ENCODE measurements at places on chromosomes 5 and 9.

DNA sequence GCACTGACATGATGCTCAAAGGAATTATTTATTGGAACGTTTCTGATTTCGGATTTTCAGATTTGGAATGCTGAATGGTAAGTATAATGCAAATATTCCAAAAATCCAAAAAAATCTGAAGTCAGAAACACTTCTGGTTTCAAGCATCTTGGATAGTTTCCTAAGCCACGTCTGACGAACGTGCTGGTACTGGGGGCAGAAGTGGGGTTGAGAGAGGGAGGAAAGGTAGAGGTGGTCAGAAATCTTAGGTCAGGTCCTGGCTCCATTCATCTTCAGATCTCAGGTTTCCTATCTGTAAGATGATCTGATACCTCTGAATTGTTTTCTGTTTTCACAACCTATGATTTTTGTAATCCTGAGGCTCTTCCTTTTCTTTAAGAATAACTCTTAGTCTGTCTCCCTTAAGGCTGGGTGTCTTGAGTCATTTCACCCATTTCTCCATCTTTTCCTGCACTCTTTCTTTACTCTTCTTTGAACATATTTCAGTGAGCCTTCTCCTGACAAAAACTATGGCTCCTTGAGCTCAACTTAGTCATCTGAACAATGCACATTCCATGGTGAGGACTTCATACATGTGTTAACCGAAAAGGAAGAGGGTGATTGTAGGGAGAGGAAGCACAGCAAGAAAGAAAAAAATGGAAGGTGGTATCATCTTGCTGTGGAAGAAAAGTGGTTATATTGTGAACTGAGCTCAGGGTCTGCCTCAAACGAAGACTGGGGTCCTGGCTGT is 3.3 kb downstream of the SGCD start:
- DNase-seq = no peak

DNA sequence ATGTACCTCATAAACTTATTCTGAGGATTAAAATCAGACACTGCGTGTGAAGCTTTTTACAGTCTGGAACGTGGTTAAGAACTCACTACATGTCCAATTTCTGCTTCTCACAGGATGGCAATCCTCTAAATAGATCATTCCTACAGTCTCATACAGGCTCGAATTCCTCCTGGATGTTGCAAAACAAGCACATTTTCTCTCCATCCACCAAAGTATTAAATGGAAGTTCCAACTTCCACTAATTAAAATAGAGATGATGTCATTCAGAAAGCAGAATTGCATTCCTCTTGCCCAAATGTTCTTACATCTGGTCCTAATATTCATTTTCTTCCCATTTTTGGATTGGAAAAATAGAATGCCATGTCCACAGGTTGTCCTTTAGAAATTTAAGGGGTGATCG is 145.5 kb upstream of the PCA3 start:
- DNase-seq = no peak

GRCh38 chr5:171295801-171296200 is 13.2 kb upstream of the TLX3 start:
- DNase-seq = no peak

DNA sequence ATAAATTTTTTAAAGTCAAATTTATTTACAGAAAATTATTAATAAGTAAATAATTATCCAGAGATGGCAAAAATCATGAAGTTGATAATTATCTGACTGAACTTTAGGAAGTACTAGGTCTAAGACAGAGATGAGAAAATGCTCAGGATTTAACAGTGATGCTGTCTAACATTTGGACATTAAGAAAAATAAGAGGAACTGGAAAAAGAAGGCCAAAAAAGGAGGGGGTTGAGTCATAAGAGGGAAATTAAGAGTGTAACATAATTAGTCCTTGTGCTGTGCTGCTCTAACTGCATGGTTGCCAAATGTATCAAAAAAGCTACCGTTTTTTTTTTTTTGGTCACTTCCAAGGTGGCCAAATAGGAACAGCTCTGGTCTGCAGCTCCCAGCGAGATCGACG is 35.4 kb upstream of the TUT7 start:
- no peak for DNase-seq

DNA sequence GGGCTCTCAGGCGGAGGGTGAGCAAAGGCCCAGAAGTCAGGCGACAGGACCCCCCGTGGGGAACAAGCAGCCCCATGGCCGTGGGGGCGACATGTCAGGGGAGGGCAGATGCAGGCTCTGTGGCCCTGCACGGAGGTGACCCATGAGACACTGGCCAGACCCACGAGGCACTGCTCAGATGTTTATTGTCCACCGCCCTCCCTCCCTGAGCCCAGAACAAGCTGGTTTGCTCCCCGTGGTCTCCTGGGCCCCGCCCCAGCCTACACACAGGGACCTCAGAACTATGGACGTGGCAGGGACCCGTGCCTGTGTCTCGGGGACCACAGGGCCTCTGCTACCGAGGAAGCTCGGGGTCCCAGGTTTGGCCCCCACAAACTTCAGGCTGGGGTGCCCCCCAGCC is 1.9 kb downstream of the FUT7 start:
- DNase-seq = no peak

Measured in stimulated activated CD8-positive, alpha-beta memory T cell treated with anti-CD3 and anti-CD28 coated beads, Interleukin-15, amount 100 ng/mL, for 4 hours (primary cell).